Smooth muscle cell of the coronary artery (primary cell): ENCODE measurements at places on chromosomes 12 and 14. TPM values are rescaled to one million over a fixed set of nuclear protein-coding genes. Genes with fewer than 3 reads are reported as not detected.

The AICDA gene
- 0.08 TPM in 1 of 2 replicates, not detected in the other for total RNA-seq

The PLEKHA5 gene
- total RNA-seq, result 18.0 and 35.5 TPM in 2 replicates

The LARP4 gene
- total RNA-seq, result 20.2 and 47.7 TPM in 2 replicates

The SLC7A8 gene
- total RNA-seq, result 0.15 and 16.1 TPM in 2 replicates

The MFAP5 gene
- 124 and 415 TPM in 2 replicates for total RNA-seq

The ABCD2 gene
- total RNA-seq, result under 0.01 and 0.12 TPM in 2 replicates

The LBHD2 gene
- total RNA-seq, result not detected in 2 replicates

The EID3 gene
- total RNA-seq, result 3.9 and 9.9 TPM in 2 replicates

The DTX3 gene
- 6.4 and 8.5 TPM in 2 replicates for total RNA-seq

The ZNF410 gene
- total RNA-seq, result 44.7 and 53.7 TPM in 2 replicates

The SLC17A8 gene
- not detected in 2 replicates for total RNA-seq

The DEGS2 gene
- total RNA-seq, result 0.08 and 0.12 TPM in 2 replicates

The USP44 gene
- total RNA-seq, result 0.38 and 0.82 TPM in 2 replicates

The CCDC197 gene
- total RNA-seq, result not detected in 2 replicates

The SPIC gene
- total RNA-seq, result not detected in 2 replicates

The PGAM5 gene
- total RNA-seq, result 17.0 and 29.2 TPM in 2 replicates

The BCAT1 gene
- 73.4 and 81.8 TPM in 2 replicates for total RNA-seq

The PSMA3 gene
- total RNA-seq, result 28.7 and 75.8 TPM in 2 replicates

The DIO2 gene
- 1.8 and 4.2 TPM in 2 replicates for total RNA-seq

The SLC4A8 gene
- total RNA-seq, result 0.08 and 0.59 TPM in 2 replicates

The RNASE7 gene
- not detected in 2 replicates for total RNA-seq

The ACSM4 gene
- not detected in 2 replicates for total RNA-seq

The WIF1 gene
- not detected in 2 replicates for total RNA-seq

The RGS6 gene
- total RNA-seq, result under 0.01 TPM in 1 of 2 replicates, not detected in the other

The AQP6 gene
- under 0.01 TPM in 1 of 2 replicates, not detected in the other for total RNA-seq
